Activated CD8-positive, alpha-beta memory T cell treated with anti-CD3 and anti-CD28 coated beads for 1 hour (primary cell): ENCODE measurements at places on chromosomes 12 and 14.

DNA sequence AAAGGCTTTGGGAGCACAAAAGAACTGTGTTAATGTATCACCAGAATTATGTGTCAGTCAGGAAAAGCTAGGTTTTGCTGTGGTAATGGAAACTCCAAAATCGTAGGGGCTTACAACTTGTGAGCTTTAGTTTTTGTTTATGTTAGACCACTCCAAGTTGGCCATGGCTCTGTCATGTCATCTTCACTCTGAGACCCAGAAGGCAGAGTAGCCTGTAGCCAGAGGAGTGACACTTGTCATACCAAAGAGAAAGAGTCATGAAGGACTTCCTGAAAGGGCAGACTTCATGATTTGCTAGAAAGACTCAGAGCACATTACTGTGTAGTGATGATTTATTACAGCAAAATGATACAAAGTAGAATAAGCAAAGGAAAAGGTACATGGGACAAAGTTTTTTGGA, 133.6 kb upstream of the SSTR1 start:
- no peak for DNase-seq

DNA sequence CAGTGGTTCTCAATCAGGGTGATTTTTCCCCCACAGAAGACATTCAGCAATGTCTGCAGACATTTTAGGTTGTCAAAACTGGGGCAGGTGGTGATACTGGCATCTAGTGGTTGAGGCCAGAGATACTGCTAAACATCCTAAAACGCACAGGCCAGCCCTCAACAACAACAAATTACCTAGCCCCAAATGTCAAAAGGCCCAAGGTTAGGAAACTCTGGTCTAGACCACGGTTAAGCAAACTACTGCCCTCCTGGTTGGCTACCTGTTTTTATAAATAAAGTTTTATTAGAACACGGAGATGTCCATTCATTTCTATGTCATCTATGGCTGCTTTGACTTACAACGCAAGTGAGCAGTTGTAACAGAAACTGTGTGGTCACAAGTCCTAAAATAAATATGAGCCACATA, 186.7 kb downstream of the EFCAB11 start:
- DNase-seq, result peak; percentile 42

DNA sequence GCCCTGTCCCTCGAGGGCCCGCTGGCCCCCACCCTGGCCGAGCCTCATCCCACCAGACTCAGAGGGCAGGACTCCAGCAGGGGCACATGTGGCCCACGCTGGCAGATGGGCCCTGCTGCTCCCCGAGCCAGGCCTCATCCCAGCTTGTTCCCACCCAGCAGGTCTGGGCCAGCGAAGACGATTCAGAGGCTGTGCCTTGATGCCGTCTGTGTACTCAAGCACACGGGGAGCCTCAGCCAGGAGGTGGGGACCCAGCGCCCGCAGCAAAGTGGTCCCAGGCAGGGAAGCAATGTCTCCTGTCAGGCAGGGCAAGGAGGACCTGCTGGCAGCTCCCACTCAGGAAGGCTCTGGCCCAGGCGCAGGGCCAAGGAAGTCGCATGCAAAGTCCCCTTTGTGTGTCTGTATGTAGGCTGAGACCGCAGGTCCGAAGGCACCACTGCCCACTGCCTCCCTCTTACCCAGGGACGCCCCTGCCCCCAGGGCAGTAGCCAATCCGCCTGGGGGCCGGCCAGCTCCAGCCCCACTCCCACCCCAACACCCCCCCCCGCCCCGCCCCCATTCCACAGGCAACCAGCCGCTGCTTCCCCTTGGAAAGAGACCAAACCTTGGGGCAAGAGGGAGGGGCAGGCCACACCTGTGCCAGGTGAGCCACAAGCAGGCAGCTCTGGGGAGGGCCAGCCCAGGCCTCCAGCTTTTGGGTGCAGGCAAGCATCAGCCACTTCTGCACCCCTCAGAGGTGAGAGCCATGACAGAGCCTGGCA, 9.4 kb downstream of the DEGS2 start:
- DNase-seq, result no peak

DNA sequence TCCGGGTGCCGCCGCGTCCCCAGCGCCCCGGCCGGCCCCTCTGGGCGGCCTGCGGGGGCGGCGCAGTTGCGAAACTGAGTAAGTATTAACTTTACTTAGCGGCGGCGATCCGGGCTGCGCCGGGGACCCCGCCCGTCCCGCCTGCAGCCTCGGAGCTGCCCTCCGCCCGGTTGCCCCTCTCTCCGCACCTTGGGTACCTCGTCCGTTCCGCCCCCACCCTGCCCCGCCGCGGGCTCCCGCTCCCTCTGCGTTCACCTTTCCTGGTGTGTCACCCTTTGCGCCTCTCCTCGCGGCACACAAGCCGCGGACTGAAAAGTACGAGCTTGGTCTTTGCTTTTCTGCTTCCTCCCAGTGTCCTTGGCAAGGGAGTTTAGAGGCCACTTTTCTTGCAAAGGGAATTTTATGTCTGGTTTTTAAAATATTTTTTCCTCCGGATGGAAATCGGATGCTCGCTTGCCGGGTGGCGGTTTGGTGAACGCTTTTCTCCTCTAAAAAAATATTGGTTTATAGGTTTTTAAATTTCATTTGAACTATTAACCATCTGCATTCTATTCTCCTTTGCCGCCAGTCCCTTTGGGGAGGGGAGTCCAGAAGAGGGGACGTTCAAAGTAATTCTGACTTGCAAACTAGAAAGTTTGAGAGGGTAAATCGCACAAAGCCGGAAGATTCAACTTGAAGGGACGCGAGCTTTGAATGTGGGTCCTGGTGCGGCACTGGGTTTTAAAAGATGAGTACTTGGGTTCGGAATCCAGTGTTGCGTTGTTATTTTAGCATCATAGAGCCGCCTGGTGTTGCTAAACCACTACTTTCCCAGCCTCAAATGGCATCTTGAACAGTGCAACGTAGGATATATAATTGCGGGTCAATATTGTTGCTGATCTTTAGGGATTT, 834 bp downstream of the RASSF8 start:
- no peak for DNase-seq

GRCh38 chr12:112285600-112286401, 96.4 kb downstream of the HECTD4 start:
- no peak for DNase-seq

- no peak for DNase-seq
These were observed 1.1 kb downstream of the ATXN3 start for GRCh38 chr14:92105073-92105892.

DNA sequence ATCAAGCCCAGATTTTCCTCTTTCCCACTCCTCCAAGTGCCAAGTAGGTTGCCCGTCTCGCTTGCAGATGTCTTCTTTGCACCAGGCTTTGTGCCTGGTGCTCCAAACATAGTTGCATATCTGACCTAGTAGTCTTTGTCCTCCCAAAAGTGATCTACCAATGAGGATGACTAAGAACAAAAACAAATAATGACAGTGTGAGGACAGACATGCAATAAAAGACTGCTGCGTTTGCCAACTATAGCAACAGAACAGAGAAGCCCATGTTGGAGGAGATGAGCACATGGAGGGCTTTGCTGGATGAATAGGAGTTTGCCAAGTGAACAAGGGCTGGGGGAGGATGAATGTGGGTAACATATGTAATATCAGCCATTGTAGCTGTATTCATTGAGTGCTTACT, 15.6 kb downstream of the DTX1 start:
- no peak for DNase-seq

GRCh38 chr14:103118663-103119404, 4.4 kb upstream of the TNFAIP2 start:
- no peak for DNase-seq

DNA sequence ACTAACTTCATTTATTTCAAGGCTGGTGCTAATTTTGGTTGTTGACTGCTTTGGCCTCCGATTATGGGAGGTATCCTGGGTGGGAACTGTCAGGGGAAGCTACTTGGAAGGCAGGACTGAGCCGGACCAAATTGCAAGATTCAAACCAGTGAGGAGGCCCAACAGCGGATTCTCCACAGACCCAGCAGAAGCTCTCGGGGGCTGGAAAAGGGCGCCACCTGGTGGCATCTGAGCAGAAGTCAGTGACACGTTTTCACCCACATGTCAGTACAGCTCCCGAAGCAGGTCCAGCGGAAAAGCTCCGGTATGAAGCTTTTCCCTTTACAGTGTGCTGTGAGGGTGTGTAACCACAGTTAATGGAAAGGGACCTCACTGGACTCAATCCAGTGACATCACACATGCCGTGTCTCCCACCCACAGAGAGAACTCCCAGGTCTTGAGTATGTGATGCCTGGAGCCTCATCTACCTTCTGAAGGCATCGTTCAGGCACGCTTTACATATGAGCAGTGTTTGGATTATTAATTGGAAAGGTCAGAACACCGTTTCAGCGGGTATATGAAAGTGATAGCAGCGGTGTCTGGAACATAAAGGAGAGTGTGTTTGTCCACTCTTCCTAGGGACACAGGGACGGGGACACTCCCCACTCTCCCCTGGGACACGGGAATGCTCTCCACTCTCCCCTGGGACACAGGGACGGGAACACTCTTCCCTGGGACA, 3.6 kb upstream of the P2RX2 start:
- peak; percentile 74 for DNase-seq
